NCI-H1930 (cell line): ENCODE measurements at places on chromosomes 12 and 14.

- DNase-seq, result no peak
Measured at GRCh38 chr12:53052419-53053217, 2.8 kb downstream of the TNS2 start.

- no peak for DNase-seq
Measured at GRCh38 chr12:53533471-53533870, 26.2 kb upstream of the NPFF start.

DNA sequence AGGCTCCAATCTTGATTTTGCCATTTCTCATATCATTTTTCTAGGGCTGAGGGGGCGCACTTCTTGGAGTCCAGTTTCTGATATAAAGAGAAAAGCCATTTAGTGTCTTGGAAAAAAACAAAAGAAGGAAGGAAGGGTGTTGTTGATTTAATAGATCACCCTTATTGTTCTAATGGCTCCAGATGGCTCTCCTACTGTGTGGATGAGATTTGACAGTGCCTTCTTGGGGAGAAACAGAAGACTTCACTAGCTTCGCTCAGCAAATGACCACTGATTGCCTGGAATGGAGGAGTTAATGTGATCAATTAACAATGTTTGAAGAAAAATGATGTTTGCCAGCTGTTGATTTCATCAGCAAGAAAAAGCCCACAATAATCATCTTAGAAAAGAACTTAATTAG lies 216.2 kb downstream of the APAF1 start:
- DNase-seq, result no peak

- no peak for DNase-seq
Measured at GRCh38 chr12:2320841-2321240, 268.1 kb downstream of the CACNA1C start.

- no peak for DNase-seq
Measured at GRCh38 chr14:40345334-40345733, 913.1 kb upstream of the FBXO33 start.

GRCh38 chr12:113462117-113462774 lies 9.4 kb downstream of the LHX5 start:
- DNase-seq, result peak; percentile 53
